Aorta (tissue), 5 donors: ENCODE measurements at places on chromosomes 3 and 15. TPM values are rescaled to one million over a fixed set of nuclear protein-coding genes. Genes with fewer than 3 reads are reported as not detected.

DNA sequence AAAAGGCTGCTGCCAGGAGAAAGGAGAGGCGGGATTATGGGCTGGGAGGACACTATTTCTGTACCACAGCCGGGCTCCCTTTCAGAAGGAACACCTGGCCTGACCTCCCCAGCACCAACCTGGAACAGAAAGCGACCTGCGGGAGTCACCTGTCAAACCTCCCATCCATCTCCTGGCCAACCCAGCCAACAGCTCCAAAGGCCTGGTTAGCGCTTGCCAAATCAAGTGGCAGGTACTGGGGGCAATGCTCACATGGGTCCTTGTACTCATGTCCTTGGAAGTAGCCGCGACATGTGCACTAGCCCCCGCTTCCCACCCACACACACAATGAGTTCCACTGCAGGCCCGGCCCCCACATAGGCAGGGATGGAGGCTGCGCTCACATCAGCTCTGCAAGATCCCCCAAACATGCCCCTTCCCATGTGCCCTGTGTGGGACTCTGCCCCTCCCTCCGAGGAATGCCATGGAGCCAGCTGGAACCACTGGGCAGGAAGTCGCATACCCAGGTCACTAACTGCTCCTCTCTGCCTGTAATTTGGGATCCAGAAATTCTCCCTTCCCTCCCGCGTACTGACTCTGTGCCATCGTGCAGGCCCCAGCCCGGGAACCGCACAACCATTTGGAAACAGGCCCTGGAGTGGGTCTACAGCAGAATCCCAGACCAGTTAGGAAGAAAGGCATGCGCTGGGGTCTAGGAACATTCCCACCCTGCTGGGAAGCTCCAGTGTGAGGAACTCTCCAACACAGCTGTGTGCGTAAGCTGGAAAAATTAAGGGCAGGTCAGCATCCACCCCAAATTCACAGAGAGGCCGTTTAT, 98.9 kb downstream of the LRIG1 start:
- DNase-seq: no peak

GRCh38 chr3:190038050-190038933, 82.4 kb downstream of the P3H2 start:
- DNase-seq: no peak

GRCh38 chr3:126057501-126057819, 26.5 kb downstream of the SLC41A3 start:
- DNase-seq: no peak

- DNase-seq: no peak
These were observed 607 bp downstream of the MRPL47 start for GRCh38 chr3:179603831-179604230.

GRCh38 chr3:122091602-122092295, 36.6 kb downstream of the CD86 start:
- no peak for DNase-seq

DNA sequence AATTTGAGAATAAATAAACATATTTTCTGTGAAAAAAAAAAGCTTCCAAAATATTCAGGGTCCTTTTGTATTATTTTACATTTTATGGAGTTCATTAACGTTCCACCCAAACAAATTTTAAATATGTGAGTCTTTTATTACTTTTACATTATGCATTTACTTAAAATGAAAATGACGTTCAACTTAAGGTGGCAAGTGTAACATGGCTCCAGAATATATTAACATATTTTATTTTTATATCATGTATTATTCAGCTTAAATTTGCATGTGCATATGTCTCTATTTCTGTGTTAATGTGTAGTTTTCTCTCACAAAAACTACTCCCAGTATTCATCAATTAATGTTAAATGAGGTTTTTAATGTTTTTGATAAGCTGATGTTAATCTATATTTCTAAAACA, 243.6 kb upstream of the CNTN3 start:
- DNase-seq: no peak

- DNase-seq: no peak
These were observed 810.2 kb upstream of the ALCAM start for GRCh38 chr3:104556372-104557078.

DNA sequence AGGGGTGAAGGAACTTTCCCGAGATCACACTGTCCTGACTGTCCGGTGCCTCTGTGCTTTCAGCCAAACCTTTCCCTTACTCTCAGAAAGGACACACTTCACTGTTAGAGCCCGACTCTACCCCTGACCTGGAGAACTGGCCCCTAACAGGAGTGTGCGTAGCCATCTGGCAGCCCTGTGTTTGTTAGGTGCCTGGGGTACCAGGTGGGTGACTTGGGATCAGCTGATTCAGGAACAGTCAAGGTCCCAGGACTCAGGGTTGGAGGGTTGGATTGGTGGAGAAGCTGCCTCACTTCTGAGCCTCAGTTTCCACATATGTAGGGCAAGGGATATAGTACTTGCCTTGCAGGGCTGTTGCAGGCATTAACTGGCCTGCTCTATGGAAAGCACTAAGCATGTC, 98.3 kb upstream of the SLC6A11 start:
- DNase-seq: no peak

- no peak for DNase-seq
These were observed 31.6 kb upstream of the LRRC3B start for GRCh38 chr3:26590919-26591484.

DNA sequence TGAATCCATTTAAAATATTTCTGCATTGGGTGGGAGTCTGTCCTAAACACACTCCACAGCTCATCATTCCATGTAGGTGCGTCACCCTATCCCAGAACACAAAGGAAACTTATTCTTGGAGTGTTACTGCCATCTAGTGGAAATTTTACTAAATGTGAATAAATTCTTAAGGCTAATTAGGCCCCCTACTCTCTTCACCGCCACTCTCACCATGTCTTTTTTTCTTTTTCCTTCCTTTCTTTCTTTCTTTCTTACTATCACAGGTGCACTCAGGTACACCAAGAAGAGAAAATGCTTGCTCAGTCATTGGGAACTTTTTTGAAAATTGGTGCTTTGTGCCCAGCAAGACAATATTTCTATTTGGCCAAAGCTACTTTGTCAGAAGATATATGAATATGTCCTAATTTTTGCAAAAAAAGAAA, 26.4 kb upstream of the ATP8B4 start:
- no peak for DNase-seq

Gene WDR93
- total RNA-seq: not detected

Gene LSAMP
- 0.88 TPM for total RNA-seq

Gene DGKG
- total RNA-seq: 12.8 TPM

Gene SNURF
- 29.8 TPM for total RNA-seq
